ENCODE measurements at places on chromosomes 5 and 9.

GRCh38 chr9:132732326-132733259 lies 62.3 kb downstream of the GTF3C4 start:
- DNase-seq: no peak

DNA sequence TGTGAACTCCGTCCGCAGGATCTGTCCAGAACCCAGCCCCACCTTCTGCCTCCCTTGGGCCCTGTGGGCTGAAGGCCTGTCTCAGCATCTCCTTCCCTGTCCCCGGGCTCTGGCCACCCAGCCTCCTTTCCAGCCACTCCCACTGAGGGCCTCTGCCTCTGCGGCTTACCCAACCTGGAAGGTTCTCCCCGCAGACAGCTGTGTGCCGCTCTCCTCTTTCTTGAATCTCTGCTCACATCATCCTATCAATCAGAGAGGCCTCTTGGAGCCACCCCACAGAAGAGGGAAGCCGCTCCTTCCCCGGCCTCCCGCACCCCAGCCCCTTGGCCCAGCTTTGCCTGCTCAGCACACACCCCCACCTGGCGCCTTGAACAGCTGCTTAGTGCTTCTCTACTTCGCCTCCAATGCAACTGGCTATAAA lies 81.5 kb upstream of the UNC5A start:
- no peak for DNase-seq

- no peak for DNase-seq
Observed at GRCh38 chr9:73172901-73173215, 21.2 kb downstream of the ANXA1 start.

DNA sequence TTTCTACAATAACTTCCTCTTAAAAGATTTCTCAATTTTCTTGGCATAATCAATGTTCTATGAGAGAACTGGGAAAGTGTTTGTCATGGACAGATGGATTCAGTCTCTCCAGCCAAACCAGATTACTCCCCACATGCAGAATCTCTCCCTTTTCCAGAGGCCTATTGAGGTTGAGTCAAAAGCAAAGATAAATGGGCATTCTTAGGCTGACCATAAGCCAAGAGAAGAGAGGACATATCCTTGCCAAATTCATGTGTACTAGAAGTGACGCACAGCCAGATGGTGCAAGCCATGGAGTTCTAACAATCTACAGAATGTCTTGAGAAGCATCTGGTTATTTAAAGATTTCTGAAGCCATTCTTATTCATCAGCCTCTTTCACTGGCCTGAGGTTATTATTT lies 2115.0 kb downstream of the MAT2B start:
- no peak for DNase-seq

GRCh38 chr5:38533286-38534155 lies 22.9 kb downstream of the LIFR start:
- DNase-seq: no peak

DNA sequence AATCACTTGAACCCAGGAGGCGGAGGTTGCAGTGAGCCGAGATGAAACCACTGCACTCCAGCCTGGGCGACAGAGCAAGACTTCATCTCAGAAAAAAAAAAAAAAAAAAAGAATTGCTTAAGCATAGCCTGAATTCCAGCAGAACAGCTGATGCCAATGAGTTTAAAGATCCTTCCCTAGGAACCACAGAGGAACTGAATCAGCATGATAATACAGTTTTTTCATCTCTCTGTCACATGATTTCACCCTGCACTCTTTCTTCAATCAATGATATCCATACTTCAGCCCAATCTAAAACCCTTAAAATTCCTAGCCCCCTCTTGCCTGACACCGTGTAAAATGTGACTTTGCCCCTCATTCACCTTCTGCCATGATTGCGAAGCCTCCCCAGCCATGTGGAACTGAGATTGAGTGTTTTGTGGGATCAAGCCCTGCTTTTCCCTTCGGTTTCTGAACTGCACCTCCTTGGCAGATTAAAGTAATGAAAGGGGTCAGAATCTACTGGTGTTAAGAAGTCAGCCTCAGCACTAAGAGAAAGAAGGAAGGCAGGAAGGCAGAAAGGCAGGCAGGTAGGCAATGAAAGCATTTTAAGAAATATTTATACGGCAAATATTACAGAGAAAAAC lies 20.9 kb upstream of the DMXL1 start:
- peak; percentile 18 for DNase-seq

DNA sequence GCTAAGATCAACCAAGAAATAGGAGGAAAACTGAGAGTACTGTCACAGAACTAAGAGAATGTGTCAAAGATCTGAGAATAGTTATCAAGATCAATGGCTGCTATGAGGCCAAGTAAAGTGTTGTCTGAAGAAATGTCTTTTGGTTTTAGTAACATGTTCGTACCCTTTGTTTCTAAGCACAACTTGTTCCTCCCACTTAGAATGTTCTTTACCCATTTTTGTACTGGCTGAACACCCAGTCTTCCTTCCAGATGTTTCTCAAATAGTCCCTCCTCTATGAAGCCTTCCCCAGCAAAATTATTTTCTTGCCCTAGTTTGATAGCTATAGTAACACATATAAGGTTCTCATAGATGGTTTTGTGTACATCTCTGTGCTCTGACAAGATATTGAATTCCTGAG lies 191.5 kb downstream of the WDR70 start:
- no peak for DNase-seq

DNA sequence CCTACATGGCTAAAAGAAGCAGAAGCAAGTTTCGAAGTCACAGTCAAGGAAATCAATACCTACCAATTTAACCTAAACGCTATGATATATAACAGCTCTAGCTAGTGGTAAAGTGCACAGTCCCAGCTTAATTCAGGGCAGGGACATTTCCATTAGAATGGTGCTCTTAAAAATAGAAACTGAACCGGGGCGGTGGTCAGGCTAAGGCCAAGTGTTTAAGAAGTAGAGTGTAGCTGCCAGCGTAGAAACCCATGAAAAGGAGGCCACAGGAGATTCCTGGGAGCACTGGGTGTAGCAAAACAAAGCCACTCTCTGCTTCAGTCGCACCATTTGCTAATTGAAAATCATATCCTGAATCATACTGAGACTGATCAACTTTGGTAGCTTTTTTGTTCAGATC lies 28.8 kb downstream of the PPIC start:
- DNase-seq: no peak

DNA sequence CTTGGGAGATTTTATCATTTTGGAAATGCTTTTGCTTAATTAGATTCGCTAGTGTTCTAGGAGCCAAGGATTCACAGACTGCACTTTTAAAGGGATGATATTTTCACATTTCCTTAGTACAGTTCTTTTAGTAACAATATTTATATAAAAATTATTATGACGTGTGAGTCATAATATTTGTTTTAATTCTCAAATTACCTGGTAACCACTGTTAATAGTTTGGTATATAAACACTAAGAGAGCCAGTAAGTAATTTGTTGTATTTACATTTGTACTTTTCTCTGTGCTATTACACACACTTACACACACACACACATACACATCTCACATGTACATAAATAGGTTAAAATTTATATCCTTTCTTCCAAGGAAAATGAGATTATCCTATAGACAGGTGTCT lies 58.8 kb upstream of the RAD23B start:
- no peak for DNase-seq

DNA sequence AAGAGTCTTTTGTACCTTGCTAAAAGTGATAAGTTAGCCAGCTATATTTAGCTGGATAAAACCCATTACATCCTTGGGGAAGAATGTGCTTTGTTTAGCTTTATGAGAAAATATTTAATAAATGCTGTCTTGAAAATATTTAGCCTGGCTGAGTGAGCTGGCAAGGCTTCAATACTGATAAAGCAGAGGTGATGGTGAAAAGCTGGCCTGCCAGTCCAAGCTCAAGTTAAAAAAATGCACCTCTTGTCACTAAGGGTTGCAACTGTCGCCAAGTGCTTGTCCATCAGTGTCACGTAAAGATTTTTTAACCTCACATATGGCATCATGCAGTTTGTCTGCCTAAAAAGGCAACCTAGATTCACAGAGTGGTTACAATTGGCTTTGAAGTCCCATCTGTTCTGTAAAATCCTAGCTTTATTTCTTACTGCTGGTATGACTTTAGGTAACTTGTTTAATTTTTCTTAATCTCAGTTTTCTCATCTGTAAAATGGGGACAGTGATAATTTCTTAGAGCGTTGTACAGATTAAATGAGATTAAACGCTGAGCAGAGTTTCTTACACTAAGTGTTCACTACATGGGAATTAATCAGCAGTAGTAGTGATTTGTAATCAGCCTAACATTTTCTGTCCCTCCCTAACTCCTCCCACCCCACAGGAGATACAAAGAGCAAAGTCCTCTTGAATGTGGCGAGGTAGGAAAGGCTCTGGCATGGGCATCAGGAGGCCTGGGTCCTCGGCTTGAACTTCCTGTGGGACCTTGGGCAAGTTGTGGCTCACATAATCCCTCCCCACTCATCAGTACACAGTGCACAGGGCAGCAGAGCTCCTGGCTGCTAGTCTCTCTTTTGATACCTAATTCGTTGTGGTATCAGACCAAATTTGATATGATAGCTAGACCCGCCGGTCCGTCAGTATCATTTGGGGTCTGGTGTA lies 48.7 kb downstream of the PIK3R1 start:
- no peak for DNase-seq

- no peak for DNase-seq
Observed at GRCh38 chr9:32969270-32969669, 32.2 kb downstream of the APTX start.

- no peak for DNase-seq
Observed at GRCh38 chr9:136345281-136346156, 18.0 kb downstream of the DNLZ start.

GRCh38 chr9:132040246-132040645 lies 39.4 kb downstream of the MED27 start:
- DNase-seq: no peak

DNA sequence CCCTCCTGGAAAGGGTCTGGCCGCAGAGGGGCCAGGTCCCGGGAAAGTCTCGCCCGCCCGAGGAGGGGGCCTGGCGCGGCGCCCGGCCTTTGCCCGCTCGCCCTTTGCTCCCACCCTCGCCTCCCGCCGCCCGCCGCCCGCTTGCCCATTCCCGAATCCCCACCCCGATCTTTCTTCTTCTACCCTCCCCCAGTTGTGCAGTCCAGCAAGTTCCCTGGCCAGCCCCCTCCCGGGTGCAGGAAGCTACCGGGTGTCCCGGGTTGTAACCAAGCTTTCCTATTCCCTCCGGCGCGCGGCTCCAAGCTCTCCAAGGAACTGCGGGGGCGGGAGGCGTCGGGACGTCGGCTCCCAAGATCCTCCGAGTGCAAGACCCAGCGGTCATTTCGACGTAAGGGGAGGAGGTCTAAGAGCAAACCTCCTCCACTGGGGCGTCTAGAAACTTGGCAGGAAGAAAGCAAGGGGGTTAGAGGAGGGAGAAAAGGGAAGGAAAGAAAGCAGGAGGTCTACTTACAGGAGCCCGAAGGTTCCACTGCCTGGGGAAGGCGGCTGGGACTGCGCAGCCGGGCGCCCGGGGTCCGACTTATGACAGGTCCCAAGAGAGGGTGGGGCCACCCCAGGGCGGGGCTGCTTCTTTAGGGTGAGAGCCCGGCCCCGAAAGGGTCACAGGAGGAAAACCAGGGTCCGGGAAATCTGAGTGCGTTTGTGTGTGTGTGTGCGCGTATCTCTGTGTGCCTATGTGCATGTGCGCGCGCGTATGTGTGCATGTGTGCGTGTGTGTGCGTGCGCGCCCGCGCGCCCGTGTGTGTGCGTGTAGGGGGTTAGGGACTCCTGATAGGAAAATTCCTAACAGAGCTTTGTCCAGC lies at the start of gene PTGR1:
Gene PTGR1 (minus strand): TSS at position 556 of the 863 bp plus-strand sequence. CDS start 2,225 bp downstream, outside the sequence.
- DNase-seq: peak; percentile 84

GRCh38 chr9:108363311-108363710 lies 492.5 kb downstream of the ACTL7B start:
- no peak for DNase-seq

DNA sequence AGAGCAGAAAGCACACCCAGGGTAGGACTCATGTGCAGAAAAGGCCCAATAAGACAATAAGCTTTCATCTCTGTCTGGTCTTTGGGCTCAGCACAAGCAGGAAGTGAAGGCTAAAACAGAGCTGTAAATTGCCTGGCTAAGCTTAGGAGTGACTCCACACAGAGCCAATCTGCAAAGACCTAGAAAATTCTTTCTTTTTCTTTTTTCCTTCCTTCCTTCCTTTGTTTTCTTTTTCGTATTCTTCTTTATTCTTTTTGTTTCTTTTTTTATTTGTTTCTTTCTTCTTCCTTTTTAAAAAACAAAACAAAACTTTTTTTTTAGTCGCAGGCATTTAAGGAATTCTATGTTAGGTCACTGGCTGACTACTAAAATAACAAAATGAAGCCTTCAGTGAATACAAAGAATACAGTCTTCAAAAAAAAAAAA lies 12.2 kb downstream of the SLC35A4 start:
- DNase-seq: no peak

- no peak for DNase-seq
Observed at GRCh38 chr5:143065996-143066522, 295.9 kb downstream of the ARHGAP26 start.

GRCh38 chr5:180313677-180314505 lies 22.0 kb upstream of the MAPK9 start:
- no peak for DNase-seq

GRCh38 chr5:139215107-139215975 lies 17.2 kb upstream of the SIL1 start:
- no peak for DNase-seq

- DNase-seq: no peak
Observed at GRCh38 chr9:114905170-114905940, 25.0 kb downstream of the TNFSF8 start.

DNA sequence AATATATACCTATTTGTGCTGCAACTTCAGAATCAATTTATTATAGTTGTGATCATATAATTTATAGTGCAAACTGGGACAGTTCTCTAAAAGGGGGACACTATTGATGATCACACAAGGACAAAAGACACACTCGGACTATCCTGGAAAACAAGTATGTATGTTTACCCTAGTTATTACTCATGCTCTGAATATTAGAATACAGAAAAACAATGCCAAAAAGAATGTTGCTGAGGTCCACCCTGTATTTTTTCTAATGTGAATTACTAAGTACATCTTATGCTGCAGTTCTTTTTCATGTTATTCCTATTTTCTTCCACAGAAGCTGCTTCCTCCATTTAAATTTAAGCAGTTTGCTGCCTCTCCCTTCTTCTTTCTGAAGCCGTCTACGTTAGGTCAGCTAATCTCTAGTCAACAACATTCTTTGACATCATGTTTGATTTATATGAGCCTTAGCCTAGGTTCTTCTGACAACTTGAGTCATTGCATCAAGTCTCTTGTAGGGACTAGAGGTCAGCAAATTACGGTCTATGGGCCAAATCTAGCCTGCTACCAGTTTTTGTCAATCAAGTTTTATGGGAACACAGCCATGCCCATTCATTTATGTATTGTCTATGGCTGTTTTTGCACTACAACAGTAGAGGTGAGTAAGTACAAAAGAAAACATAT lies 40.1 kb upstream of the PPP3R2 start:
- no peak for DNase-seq
